ENCODE measurements at places on chromosomes 4 and X.

DNA sequence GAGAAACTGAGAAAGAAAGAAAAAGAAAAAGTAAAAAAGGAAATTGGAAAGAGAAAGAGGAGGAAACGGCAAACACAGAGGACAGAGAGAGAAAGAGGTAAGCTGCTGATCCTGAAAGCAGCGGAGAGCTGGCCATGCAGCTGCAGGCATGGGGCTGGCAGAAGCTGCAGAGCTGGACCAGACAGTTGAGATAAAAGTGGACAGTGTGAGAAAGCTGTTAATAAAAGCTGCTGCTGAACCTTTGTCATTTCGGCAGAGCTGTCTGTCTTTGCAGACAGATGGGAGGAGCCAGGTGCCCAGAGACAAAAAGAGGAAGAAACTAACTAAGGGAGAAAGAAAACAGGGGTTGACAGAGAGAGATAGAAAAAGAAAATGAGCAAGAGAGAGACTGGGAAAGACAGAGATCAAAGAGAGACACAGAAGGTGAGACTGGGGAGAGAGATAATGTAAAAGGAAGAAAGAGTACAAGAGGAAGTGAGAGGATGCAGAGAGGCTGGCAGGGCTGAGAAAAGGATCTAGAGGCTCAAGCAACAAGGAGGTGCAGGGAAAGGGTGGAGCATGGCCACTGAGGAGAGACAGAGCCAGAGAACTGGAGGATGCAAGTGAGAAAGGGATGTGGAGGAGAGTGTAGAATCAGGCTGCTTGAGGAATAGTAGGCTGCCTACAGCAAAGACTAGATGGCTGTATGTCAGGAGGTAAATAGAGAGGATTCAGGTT, 376.8 kb upstream of the FGF16 start:
- no peak for DNase-seq

- DNase-seq, result no peak
Observed at GRCh38 chrX:154733066-154733425, 17.8 kb downstream of the GAB3 start.

DNA sequence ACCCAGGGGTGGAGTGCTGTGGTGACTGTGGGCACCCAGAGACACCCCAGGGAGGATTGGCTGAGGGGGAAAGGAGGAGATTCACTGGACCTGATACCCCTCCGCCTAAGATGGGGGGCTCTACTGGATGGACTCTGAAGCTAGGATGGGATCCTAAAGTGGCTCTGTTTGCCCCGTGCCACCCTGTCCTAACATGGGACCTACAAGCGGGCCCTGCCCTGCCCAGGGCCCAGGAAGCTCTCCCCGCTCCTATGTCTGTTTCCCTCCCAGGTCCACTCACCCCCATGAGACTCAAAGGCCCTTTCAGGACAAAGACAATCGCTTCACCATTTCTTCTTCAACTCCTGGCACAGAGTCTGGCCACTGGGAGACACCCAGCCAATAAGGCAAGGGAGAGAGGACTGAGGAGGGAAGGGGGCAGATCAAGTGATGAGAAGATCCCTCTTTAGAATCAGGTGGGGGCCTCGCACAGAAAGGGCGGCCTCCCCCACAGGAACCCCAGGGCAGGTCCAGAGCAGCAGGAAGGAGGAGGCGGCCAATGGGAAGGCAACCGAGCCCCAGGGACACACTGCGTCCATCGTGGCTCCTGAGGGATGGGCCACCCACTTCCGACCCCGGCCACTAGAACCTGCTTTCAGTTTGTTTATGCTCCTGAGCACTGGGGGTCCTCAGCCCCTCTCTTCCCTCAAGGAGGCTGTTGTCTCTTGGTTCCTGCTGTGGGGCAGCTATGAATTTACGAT, 155.4 kb downstream of the AFAP1 start:
- DNase-seq, result no peak

GRCh38 chr4:75919920-75920319, 17.7 kb upstream of the PPEF2 start:
- no peak for DNase-seq

DNA sequence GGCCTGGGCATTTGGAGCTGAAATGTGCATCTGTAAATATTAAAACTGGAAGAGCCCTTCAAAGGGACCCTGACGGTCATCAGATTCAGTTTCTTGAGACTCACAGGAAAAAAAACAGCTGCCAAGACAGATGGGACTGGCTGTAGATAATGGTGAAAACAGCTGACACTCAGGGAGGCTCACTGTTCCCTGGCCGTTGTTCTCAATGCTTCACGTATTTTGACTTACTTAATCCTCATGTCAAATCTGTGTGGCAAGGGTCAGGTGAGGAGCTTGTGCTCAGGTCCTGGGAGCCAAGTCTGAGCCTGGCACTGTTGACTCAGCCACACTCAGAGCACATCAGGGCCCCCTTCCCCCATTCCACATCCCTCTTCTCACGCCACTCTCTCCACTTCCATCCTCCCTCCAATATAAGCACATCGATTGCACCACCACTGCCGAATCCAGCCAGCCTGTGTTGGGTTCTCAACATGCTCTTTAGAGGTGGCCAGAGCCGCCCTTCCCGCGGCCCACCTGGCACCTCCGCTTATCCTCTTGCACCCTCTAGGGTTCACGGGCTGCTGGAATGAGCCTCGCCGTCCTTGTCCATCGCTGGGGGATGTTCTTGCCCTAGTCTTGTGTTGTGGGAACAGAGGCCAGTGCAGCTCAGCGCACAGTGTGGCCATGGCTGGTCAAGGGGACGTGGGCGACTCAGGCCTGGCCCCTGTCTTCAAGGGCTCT, 40.1 kb downstream of the EVC start:
- no peak for DNase-seq
